Stimulated activated CD8-positive, alpha-beta memory T cell treated with anti-CD3 and anti-CD28 coated beads, Interleukin-4, amount 100 ng/mL, for 4 hours (primary cell): ENCODE measurements at places on chromosomes 3 and 15.

- DNase-seq: no peak
Observed at GRCh38 chr3:112500621-112501020, 1.3 kb upstream of the BTLA start.

DNA sequence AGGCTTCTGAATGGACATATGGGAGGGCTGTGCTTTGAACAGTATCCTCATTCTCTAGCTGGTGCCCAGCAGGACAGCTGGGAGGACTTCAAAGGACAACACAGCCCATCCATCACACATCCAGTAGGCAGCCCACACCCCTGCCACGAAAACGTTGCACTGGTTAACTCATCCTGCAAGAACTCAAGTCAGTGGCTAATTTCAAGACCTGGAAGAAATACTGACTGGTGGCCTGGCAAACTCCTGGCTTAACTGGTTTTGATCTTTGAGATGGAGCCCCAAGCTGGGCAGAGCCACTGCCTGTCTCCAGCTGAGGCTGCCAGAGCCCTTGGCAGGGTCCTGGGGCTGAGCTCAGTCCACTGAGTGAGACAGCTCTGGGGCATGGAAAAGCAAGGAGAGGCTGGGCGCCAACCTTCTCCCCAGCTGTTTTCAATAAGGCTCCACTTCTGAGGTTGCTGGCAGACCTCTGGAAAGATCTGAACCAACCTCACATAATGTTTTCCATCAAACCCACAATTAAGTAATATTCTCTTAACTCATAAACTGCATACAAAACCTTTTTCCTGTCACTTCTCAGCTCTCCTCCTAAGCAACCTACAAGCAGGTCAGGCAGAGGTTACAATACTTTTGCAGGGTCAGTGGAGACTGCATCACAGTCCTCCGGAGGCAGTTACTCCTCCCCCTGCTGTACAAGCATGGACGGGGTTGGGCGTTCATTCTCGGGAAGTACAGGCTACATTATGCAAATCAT lies 110.3 kb downstream of the MYLK start:
- no peak for DNase-seq

GRCh38 chr3:170470063-170471016 lies 51.7 kb downstream of the CLDN11 start:
- no peak for DNase-seq

DNA sequence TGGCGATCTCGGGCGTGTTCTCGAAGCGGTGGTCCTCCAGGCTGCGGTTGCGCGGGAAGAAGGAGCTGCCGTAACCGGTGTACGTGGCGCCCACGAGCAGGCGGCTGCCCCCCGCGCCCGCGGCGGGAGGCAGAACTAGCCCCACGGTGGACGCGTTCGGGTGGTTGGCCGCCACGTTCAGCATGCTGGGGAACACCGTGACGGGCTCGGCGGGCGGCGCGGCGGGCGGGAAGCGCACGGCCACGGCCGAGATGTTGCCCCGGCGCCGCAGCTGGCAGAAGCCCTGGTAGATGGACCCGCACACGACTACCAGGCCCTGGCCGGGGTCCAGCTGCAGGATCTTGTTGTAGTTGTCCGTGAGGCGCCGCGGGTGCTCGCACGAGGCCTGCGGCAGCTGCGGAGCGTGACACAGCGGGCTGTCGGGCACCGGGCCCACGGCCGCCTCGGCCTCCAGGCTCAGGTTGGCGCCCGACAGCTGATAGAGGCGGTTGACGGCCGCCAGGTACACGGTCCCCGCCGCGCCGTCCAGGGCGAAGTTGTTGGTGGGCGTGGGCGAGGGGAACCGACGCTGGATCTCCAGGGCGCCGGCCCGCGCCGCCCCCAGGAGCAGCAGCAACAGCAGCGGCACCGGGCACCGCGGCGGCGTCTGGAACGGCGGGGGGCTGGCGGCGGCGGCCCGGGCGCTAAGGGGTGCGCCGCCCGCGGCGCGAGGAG lies 397 bp downstream of the PLXND1 start:
- DNase-seq: no peak

- DNase-seq: no peak
Observed at GRCh38 chr3:56005196-56005805, 463.0 kb downstream of the ERC2 start.

DNA sequence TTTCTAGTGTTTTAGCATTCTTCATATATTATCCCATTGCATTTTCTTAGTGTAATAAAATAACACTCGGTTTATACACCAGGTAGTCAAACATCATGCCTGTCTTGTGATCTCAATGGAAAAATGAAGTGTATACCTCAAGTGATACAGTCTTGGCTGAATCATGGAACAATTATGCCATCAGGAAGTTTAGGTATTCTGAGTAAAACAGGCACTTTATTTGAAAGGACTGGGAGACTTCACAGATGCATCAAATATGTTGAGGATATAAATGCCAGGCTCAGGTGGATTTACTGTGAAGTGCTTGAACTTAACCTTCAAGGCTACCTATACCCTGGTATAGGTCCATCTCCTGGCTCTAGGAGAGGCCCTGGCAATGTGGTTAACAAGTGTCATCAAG lies 8.5 kb downstream of the TGFBR2 start:
- DNase-seq: no peak

DNA sequence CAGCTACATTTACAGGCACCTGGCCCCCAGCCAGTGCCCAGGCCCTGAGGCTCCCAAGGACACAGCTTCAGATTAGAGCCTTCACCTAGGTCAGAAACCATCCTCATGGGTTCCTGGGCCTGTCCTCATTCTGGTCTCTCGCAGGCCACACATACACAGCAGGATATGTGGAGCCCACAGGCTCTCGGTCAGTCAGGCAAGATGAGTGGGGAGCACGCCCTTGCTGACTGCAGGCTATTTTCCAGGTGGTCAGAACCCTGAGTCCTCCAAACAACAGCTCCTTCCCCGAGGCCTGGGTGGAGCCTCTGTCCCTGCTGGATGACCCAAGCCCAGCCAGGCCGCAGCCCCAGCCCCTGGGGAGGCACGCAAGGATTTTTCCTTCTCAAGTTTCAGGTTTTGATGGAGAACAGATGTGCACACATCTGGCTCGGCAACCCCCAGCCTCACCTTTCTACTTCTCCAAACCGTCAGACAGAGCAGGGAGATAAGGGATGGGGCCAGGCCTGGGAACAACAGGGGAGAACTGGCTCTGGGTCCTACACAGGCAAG lies 1.6 kb downstream of the STRA6 start:
- no peak for DNase-seq

DNA sequence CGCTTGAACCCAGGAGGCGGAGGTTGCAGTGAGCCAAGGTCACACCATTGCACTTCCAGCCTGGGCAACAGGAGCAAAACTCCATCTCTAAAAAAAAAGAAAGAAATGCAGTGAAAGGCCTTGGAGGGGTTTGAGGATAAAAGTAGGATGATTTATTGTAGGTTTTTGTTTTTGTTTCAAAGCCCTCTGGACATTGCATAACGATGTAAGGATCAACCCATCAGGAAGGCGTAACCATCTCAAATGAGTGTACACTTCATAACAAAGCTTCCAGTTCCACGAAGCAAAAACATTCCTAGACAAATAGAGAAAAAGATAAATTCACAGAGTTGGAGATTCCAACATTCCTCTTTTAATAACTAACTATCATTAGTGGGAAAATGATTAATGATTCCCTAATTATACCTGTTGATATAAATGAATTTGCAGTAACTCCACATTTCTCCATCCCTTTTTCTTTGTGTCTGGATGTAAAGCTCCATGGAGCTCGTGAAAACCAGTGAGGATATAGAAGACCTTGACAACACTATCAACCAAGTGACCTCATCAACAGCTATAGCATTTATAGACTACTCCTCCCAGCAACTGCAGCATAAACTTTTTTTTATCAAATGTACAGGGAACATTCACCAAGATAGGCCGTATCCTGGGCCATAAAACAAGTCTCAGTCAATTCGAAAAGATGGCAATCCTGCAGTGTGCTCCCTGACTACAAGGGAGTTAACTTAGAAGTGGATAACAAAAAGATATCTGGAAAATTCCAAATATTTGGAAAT lies 48.7 kb upstream of the PPP4R2 start:
- DNase-seq: no peak

DNA sequence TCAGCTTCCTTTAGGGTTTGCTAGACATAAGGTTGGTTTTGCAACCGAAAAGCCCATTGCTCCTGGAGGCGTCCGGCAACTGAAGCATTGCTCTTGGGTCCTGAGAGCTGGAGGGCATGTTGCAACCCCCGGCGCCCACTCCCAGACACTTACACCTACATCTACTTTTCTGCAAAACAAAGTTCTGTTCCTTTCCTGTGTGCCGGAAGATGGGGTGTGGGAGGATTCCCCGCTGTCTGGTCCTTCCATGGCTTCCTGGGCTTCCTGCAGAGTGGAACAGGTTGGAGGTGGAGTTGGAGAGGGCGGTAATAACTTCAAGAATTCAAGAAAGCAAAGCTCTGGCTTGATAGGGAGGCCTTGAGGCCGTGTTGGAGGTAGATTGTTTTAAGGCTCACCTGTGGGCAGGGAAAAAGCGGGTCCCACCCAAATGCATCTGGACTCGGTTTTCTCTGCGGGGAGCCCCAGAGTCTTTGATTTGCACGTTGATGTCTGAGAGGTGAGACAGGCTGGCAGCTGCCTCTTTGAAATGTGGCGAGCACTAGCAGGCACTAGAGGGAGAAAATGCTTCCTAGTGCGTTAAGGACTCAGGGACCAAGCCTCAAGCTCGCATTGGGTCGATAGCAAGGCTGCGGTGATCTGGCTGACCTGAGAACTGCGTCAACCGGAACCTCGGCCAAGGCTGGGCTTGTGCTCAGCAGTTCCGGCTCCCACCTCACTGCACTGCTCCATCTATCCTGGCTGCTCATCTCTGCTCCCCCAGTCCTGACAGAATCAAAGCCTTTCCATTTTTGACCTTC lies 39.5 kb downstream of the NR2F2 start:
- no peak for DNase-seq

GRCh38 chr15:101599091-101599490 lies 53.1 kb downstream of the TM2D3 start:
- DNase-seq: no peak

GRCh38 chr15:36658312-36658711 lies 78.9 kb downstream of the CDIN1 start:
- DNase-seq: no peak

DNA sequence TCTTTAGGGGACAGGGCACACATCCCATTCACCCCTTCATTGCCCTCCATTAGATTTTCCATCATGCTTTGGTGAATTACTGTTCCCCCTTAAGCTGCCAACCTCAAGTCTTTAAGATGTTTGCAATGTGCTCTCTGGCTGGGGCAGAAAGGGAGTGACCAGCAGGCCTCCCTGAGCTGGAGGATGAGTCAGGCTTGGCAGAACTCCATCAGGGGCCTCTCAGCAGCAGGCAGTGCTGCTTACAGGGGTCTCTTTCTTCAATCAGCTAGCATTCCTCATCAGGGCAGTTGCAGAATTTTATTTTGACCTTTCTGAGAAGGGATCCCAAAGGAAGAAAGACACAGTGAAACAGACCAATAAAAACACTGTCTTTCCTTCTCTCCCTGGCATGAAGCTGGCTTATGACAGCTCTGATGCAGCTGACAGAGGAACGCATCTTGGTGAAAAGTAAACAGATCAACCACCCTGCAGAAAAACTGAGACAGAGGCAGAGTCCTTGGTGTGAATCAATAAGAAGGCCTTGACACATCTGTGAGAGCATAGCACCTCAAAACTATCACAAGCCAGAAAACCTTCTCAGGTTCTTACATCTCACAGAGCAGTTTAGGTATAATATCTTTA lies 88.7 kb upstream of the MRPL3 start:
- no peak for DNase-seq

DNA sequence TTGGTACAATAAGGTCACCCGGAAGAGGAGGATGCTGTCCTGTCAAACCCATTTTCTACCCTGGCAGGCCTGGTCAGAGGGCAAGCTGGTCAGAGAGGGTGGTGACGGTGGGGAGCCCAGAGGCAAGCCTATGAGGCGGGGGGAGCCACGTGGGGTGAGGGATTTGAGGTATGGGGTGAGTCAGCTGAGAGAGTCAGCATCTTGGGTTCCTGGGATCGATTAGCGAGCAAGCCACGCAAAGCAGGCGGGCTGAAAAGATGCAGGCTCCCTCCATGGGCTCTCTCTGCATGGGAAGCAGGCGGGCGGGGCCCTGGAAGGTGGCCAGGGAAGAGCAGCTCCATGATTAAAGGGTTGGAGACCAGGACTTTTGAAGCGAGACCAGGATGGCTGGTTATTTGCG lies 48.1 kb downstream of the MAGEF1 start:
- no peak for DNase-seq

- DNase-seq: no peak
Observed at GRCh38 chr3:154398084-154398967, 31.7 kb downstream of the GPR149 start.

DNA sequence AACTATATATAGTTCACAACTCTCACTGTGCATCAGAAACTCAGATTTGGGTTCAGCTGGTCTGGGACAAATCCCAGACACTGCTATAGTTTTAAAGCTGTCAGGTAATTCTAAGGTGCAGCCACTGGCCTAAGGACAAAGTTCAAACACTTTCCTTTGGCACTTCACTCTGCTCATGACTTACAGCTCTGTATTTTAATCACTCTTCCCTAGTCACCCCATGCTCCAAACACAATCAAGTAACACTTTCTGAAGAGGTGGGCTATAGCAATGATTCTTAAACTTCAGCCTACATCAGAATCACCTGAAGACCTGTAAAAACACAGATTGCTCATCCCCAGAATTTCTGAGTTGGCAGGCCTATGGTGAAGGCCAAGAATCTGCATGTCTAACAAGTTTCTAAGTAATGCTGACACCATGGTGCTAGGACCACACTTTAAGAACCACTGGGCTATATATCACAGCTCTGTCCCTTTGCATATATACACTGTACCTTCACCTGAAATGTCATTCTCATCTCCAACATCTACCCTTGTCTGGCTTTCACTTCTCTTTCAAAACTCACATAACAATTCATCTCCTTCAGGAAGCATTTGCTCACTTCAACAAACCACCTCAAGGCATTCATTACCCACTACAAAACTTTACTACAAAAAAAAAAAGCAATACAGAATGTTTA lies 21.4 kb downstream of the STAG1 start:
- no peak for DNase-seq

- no peak for DNase-seq
Observed at GRCh38 chr3:169998668-169999131, 32.1 kb downstream of the SEC62 start.

- peak; percentile 19 for DNase-seq
Observed at GRCh38 chr3:180679178-180680096, at the start of gene CCDC39. Gene CCDC39, minus strand, starts transcription at chr3:180679489. Its CDS starts 109 bp downstream, at chr3:180679380.

DNA sequence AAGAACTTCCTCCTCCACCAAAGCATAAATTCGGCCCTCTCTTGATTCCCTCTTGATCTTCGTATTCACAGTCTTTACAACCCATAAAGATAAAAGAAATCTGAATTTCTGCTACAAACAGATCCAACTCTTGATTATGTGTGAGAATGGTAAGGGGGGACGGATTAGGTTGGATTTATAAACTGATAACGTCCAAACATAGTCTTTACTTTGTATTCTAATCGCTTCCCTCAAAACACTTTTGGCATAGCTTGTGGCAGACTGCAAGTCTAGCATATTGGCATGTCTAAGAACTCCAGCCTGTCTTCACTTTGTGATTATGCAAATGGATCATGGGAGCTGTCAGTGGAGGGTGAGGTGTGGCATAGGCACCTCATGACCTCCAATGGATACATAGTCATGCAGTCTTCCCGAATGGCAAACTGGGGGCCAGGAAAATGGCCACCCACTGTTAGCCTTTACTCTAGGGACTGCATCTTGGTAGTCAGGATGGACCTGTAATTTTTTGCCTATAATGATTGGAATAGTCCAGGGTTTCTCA lies 24.3 kb upstream of the GPR171 start:
- DNase-seq: no peak
